Fibroblast of villous mesenchyme (primary cell): ENCODE measurements at places on chromosomes 1 and 21. TPM values are rescaled to one million over a fixed set of nuclear protein-coding genes. Genes with fewer than 3 reads are reported as not detected.

Gene GNAT2
- under 0.01 and 0.43 TPM in 2 replicates for total RNA-seq

Gene EFNA1
- total RNA-seq: not detected in 2 replicates

Gene ZNF683
- total RNA-seq: not detected in 2 replicates

Gene LCE3D
- total RNA-seq: not detected in 2 replicates

Gene DRAM2
- 37.7 and 58.3 TPM in 2 replicates for total RNA-seq
